ENCODE measurements at places on chromosomes 6 and 20. TPM values are rescaled to one million over a fixed set of nuclear protein-coding genes. Genes with fewer than 3 reads are reported as not detected.

- DNase-seq: no peak
Measured at GRCh38 chr6:117927866-117928265, 20.8 kb downstream of the SLC35F1 start.

GRCh38 chr6:10720265-10720959 lies 2.5 kb upstream of the TMEM14C start:
- DNase-seq: no peak

DNA sequence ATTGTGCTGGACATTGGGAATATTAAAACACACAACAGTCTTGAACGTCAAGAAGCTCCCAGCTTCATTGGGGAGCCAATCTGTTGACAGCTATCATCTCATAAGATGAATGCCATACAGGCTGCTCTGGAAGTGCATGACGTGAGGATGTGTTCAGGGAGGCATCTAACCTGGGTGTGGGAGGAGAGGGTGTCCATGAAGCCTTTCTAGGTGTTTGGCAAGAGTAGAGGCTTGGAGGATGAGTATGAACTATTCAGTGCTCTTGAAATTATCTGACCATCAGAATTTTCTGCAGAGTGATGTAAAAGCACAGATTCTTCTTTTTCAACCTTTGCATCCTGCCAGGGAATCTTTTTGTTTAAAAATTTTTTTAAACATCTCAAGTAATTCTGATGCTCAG lies 11.6 kb downstream of the AKAP7 start:
- DNase-seq: no peak

GRCh38 chr20:57433657-57434389 lies 42.6 kb downstream of the RBM38 start:
- no peak for DNase-seq

- no peak for DNase-seq
Measured at GRCh38 chr6:153301602-153302001, 170.5 kb upstream of the RGS17 start.

- DNase-seq: no peak
Measured at GRCh38 chr6:105714846-105715245, 312.0 kb upstream of the PREP start.

DNA sequence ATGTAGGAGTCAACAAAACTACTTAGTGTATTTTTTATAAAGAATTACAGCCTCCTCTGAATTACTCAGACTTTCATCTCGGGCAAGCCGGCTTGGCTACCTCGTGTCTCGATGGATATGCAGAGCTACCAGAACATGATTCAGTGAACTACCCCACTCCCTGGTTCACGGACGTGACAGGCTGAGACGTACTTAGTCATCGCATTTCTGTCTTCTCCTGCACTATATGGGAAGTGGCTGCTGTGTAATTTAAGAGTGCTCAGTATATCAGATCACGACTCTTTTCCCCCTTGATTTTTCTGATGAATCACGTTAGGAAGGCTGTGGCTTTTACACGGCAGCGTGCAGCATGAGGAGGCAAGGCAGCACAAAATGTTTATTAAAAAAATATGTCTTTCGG lies 302.7 kb upstream of the ZFP64 start:
- peak; percentile 34 for DNase-seq

- DNase-seq: no peak
Measured at GRCh38 chr20:41375846-41376245, 9.2 kb upstream of the EMILIN3 start.

GRCh38 chr6:138231381-138231886 lies 13.1 kb upstream of the PBOV1 start:
- peak; percentile 45 for DNase-seq

GRCh38 chr6:135066397-135066796 lies 11.8 kb upstream of the HBS1L start:
- no peak for DNase-seq

GRCh38 chr6:142378138-142378875 lies 76.5 kb downstream of the ADGRG6 start:
- peak; percentile 40 for DNase-seq

GRCh38 chr20:61570646-61571195 lies 318.7 kb downstream of the CDH4 start:
- no peak for DNase-seq

DNA sequence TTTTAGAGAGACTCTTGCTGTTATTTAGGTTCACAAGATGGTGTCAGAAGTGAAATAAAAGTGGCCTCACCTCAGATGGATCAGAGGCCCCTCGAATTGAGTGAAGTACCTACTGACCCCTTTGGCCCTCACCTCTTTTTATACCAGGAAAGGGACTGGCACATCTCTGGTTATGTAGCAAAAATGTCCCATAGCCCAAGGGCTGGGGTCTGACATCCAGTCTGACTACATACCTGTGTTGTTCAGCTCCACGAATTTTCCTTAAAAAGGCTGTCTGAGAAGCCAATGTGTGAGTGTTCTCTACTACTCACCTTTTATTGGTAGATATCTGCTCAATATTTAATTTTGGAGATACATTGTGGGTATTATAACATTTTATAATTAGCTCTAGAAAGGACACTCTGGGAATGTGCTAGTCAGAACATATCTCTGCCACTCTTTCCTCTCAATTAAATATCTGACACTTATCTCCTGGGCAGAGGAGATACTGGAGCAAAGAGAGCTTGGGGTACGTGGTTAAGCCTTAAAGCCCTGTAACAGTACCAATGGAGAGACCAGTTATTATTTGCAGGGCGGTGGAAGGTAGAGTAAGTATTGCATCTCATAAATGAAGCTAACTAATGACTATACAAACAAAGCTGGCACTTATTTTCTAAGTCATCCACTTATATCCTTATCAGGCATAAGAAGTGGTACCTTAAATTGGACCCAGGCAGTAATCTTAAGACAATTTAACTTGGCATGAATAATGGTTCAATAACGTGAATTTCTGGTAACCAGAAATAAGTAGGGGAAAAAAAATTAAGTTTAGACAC lies 20.0 kb upstream of the IL22RA2 start:
- no peak for DNase-seq

GRCh38 chr20:58971429-58971828 lies 9.6 kb upstream of the NELFCD start:
- DNase-seq: no peak

- DNase-seq: no peak
Measured at GRCh38 chr6:127462376-127462775, 3.2 kb upstream of the KIAA0408 start.

GRCh38 chr20:34703424-34704176 lies 544 bp upstream of the TP53INP2 start:
- peak; percentile 83 for DNase-seq

DNA sequence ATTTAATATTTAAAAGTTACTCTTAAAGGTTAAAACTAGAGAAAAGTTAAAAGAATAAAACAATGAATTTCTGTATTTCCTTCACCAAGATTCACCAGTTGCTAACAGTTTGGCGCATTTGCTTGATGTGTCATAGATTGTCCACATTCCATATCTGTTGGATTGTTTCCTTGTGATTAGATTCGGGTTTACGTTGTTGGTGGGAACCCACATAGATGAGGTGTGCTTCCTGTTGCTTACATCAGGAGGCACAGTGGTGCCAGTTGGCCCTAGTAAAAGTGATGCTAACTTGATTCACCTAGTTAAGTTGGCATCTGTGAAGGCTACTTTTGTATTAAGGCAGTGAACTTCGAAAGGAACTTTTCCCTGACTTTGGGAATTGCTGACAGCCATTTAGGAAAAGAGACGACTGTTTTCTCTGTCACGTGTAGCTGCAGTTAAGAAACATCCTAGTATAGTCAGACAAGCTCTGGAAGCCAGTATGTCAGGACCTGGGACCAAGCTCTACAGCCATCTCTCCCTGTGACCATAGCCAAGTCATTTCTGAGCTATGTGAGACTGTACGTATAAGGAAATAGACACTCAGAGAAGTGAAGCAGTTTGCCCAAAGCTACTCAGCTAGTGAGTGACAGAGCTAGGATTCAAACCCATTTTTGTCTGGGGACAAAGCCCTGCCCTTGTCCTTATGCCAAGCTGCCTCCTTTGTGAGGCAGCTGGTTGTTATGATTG lies 49.0 kb downstream of the PPARD start:
- DNase-seq: no peak

GRCh38 chr20:39453890-39454289 lies 491.7 kb downstream of the DHX35 start:
- DNase-seq: no peak

GRCh38 chr6:6314596-6314995 lies 5.9 kb downstream of the F13A1 start:
- DNase-seq: no peak

DNA sequence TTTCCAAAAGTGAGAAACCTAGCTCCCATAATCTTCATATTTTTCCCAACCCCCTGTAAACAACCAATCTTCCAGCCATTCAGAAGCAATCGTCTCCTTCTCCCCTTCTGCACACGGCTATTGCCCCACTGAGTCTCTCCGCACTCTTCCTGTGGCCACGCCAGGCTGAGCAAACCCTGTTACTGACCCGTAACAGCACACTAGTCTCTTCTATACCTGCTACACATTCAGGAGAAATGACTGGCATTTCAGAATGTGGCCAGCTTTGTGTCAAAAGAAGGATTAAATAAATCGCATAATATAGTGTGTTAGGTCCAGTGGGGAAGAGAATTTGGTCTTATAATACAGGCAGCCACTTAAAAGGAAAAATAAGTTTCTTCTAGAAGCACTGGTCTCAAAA lies 41.4 kb downstream of the ECT2L start:
- no peak for DNase-seq

DNA sequence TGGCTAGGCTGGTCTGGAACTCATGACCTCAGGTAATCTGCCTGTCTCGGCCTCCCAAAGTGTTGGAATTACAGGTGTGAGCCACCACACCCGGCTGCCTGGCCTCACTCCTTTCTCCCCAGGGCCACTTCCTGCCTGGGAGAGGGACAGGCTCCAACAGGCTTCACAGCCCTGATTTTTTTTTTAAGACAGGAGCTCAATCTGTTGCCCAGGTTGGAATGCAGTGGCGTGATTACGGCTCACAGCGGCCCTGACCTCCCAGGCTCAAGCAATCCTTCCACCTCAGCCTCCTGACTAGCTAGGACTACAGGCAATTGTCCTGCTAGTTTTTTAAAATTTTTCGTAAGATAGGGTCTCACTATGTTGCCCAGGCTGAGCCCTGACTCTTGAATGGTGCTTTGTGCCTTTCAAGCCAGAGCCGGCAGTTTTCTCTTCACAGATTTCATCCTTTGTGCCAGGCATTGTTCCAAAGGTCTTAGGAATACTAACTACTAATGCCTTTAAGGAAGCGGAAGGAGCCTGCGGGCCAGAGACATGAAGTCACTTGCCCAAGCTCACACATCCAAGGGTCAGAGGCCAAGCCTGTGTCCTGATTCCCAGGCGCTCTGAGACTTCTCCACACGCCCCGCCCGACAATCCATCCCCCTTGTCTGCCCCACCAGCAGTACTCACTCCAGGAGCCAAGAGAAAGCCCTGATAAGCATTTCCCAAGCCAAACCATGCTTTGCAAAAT lies 19.2 kb downstream of the CAPN11 start:
- DNase-seq: peak; percentile 40

DNA sequence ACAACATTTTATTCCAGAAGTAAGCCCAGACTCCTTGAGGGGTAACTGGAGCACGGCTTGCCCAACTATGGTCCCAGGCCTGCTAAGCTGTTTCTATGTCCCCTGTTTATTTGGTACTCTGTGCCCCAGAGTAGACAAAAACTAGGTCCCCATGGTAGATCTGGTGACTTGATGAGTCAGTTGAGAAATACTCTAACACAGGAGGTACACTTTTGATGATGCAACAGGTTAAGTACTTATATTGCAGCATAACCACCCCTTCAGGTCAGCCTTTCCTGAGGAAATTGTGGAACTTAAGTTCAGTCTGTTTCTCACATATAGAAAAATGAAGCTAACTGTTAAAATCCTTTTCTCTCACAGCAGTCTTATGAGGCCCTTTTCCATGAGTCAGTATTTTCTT lies 19.6 kb downstream of the TTPAL start:
- DNase-seq: peak; percentile 52

DNA sequence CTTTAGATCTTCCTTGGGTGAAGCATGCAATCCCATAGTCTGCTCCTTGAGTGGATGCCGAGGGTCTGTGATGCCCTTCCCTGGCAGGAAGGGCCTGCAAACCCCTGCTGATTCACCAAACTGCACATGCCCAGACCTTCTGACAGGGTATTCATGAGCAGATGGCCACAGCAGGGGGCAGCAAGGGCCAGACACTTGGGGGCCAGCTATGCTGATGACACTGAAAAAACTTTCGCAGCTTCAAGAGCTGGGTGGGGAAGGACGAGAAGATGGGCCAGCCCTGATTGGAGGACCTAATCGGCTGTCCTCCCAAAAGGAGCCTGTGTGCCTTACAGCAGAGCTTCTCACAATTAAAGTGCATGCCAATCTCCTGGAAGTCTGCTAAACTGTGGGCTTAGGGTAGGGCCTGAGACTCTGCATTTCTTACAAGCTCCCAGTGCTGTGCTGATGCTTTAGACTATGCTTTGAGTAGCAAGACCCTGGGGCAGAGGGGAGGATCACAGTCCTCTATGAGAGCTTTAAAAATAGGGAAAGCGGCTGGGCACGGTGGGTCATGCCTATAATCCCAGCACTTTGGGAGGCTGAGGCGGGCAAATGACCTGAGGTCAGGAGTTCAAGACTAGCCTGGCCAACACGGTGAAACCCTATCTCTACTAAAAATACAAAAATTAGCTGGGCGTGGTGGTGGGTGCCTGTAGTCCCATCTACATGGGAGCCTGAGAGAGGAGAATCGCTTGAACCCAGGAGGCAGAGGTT lies 15.2 kb upstream of the GDAP1L1 start:
- no peak for DNase-seq

DNA sequence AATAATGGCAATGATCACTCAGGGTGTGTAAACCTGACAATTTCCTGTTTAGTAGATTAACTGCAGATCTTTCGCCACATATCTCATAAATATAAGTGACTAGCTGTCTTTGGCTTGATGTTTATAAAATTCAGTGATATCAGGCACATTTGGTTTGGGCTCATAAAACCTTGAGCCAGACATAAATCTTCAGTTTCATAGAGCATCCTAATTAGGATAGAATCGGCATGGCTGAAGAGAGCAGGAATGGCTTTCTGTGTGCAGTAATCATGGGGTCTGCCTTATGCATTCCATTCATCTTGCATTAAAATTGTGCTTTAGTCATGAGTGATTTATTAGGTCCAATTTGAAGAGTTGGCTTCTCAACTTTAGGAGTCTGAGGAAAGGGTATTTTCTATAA lies 27.2 kb downstream of the AIG1 start:
- no peak for DNase-seq

DNA sequence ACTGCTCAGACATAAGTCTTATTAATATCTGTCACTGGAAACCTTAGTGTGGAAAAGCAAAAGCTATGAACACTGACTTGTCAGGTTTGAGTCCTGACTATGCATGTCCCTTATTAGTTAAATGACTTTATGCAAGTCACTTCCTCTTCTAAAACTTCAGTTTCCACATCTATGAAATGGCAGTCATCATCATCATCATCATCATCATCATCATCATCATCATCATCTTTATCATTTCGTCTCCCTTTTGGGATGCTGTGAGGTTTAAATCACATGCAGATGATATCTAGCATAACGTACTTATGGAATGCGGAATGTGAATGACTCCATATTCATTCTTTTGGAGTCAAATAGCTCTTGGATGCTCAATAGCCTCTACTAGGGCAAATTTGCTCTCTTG lies 24.5 kb downstream of the HDGFL1 start:
- no peak for DNase-seq

LRFN2 gene
- 0.54 TPM for polyA plus RNA-seq

C6orf15 gene
- polyA plus RNA-seq: not detected

MICB gene
- polyA plus RNA-seq: 0.11 TPM

PACRG gene
- 0.91 TPM for polyA plus RNA-seq

WFDC10B gene
- 0.62 TPM for polyA plus RNA-seq

VAPB gene
- 40.1 TPM for polyA plus RNA-seq

DTD1 gene
- 32.9 TPM for polyA plus RNA-seq

XRN2 gene
- polyA plus RNA-seq: 39.6 TPM

SPATS1 gene
- not detected for polyA plus RNA-seq

NKX2-2 gene
- polyA plus RNA-seq: not detected

CGA gene
- polyA plus RNA-seq: 5.4 TPM

SSTR4 gene
- polyA plus RNA-seq: not detected

FAM217A gene
- polyA plus RNA-seq: not detected

PXDC1 gene
- 90.8 TPM for polyA plus RNA-seq

Measured in hepatocyte (in vitro differentiated cells).